ENCODE measurements at places on chromosomes 11 and 22. TPM values are rescaled to one million over a fixed set of nuclear protein-coding genes. Genes with fewer than 3 reads are reported as not detected.

- no peak for DNase-seq
These were observed 33.0 kb downstream of the GNB1L start for GRCh38 chr22:19821523-19822300.

DNA sequence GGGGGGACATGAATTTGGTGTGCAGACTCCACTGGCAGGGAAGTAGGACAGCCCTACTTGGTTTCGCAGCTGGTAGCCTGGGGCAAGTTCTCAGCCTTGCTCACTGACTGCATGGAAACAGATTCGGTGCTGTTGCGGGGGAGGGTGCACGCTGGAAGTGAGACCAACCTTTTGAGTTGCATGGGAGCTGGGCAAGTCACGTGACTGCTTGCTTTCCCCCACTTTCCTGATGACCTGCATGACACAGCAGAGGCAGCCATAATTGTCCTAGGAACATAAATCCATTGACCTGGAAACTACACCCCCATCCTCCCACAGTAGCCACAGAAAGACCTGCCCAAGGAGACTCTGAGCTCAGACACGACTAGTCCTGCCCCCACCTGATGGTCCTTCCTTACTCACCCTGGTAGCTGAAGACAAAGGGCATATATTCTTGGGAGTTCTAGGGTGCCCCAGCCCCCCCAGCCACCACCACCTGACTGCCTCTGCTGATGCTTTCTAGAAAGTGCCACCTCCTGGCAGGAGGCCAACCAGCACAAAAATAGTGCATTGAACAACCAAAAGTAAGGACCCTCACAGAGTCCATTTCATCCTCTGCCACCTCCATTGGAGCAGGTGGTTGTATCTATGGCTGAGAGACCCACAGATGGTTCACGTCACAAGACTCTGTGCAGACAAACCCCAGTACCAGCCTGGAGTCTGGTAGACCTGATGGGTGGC, 4.1 kb upstream of the HBG2 start:
- no peak for DNase-seq

GRCh38 chr11:105130189-105130813, 9.3 kb downstream of the CARD18 start:
- DNase-seq: no peak

Gene OR4C45
- total RNA-seq: not detected

Gene PHETA2
- total RNA-seq: not detected

GRCh38 chr11:45671246-45672171, 6.1 kb upstream of the CHST1 start:
- DNase-seq: no peak

Gene CHST1
- 2.0 TPM for total RNA-seq

DNA sequence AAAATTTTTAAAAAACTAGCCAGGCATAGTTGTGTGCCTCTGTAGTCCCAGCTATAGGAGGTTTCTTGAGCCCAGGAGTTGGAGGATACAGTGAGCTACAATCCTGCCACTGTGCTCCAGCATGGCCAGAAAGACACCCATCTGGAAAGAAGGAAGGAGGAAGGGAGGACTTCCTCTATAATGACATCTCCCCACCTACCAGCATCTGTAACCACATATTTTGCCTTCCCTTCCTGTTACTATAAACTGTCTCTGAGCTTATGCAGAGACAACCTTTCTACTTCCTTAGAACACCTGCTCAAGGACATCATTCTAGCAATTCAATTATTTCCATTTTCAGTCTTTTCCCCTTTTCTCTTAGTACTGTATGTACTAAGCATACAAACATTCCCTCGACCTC, 2.2 kb upstream of the NUP160 start:
- no peak for DNase-seq

Gene MTCH2
- 116 TPM for total RNA-seq

DNA sequence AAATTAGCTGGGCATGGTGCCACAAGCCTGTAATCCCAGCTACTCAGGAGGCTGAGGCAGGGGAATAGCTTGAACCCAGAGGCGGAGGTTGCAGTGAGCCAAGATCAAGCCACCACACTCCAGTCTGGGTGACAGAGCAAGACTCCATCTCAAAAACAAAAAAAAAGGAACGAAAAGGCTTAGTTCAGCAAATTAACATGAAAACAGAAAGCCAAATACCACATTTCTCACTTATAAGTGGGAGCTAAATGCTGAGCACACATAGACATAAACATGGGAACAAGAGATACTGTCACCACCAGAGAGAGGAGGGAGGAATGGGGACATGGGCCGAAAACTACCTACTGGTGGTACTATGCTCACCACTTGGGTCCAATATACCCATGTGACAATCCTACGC, 38.6 kb downstream of the SCGB1A1 start:
- DNase-seq: no peak

Gene OR8D1
- total RNA-seq: not detected

DNA sequence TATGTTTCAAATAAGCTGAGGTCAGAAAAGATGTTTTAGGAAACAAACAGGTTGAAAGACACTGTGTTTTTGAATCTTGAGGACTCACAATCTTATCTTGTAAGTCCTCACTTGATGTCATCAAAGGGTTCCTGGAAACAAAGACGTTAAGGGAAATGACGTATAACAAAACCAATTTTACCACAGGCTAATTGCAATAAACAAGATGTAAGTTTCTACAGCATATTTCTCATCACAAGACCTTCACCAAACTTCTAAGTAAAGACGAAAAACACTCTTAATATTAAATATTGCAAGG, 433.5 kb upstream of the FAT3 start:
- no peak for DNase-seq

- no peak for DNase-seq
These were observed 186.9 kb upstream of the PITPNB start for GRCh38 chr22:28105988-28106387.

DNA sequence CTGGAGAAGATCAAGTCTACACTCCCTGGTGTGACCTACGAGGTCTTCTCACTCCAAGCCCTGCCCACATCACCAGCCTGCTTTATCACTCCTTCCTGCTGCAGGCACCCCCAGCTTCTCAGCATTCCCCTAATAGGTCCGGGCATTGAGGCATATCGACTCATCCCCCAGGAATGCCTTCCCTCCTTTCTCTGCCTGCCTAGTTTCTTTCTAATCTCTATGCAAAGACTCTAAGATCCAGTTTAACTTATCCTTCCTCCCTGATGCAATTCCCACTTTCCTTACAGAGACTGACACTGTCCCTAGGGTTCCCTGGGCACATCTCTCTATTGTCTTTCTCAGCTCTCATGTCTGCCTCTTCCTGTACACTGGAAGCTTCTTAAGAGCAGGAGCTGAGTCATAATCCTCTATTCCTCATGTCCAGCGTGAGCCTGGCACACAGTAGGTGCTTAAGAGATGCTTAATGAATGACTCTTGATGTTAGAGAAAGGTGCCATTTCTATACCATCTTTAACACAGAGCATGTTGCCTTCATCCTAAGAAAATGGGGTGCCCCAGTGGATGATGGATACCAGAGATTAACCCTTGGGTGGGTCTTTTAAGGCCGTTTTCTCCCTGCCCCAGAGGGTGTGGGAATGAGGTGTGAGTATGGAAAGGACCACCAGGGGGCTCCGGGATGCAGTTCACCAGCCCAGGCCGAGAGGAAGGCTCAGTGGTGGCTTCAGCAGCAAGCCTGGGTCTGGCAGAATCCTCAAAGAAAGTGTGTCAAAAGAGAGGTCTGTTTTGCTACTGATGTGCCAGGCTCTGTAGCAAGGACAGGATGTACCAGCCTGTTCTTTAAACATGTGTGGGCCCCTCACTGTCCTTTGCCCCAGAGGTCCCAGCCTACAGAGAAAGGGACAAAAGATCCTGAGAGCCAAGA, 34.7 kb downstream of the PARVA start:
- peak; percentile 87 for DNase-seq

DNA sequence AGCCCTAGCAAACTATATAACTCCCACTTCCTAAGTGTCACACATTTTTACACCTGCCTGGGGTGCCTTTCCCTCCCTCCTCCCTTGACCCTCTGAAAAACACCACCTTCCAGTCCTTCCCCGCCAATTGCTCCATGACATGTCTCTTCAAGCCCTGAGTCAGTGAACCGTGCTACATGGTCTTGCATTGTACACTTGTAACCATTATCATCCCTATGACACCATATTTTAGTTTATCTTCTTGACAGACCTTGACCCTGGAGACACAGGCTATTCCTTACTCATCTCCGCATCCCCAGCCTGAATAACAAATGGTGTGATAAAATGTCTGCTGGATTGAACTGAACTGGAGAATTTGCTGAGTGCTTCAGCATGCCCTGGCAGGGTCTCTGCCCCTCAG, 36.9 kb downstream of the TNKS1BP1 start:
- DNase-seq: no peak

DNA sequence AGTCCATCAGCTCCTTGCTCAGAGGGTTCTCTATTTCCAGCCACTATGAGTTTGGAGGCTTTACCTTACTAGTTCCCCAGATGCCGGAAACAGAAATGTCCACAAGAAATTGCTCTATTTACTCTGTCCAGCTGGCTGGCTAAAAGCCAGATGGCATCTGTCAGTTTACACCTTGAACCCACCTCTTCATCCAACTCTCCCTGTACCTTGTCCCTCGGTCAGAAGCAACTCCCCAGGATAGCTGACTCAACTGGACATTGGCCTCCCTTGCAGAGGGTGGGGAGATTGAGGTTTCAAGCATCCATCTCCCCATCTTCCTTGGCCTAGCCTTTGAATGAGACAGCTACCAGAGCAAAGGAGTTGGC, 1.7 kb downstream of the C2CD2L start:
- DNase-seq: no peak

DNA sequence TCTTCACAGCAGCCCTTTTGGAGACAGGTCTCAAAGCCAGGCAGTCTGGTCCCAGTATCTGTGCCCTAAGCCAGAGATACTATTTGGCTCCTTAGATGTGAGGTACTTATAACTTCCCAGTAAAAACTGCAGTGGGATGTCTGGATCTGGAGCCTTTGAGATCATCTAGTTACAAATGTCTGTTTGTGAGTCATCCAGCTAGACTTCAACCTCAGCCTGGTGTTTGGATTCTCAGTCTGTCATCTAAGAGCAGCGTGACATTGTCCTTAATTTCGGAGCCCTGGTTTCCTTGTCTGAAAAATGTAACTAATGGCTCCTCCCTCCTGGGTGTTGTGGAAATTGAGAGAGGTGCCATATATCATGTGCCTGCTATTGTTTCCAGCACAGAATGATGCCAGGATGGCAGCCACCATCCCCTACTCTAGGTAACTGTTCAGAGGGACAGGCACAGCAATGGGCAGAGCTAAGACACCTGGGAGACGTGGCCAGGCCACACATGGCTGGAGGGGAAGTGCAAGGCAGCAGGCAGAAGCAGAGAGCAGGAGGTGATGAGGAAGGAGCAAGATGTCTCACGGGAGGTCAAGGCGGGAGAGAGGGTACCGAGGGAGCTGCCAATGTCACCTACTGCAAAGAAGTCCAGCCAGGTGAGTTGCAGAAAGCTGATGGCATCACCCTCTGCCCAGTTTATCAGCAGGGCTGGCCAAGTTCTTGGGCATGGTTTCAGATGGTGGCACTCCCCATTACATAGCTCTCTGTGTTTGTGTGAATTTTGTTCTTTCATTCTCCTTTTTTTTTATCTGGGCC, 20.6 kb upstream of the ST3GAL4 start:
- DNase-seq: no peak

Gene KDM4E
- total RNA-seq: not detected

DNA sequence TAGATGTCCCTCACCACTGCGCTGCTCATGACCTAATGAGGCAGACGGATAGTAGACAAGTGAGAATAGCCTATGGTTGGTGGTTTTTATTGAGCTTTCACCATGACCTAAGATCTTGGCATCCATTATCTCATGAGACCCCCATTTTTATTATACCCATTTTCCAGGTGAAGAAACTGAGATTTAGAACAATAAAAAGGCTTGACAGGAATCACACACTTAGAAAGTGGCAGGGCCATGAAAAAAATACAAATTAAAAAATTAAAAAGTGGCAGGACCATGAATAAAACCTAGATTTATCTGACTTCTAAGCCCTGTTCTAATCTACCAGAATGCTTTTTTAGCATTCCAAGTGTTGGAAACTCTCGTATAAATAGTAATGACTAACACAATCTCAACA, 1.1 kb downstream of the LRRC55 start:
- DNase-seq: no peak
